ENCODE measurements at places on chromosomes 2 and 18. TPM values are rescaled to one million over a fixed set of nuclear protein-coding genes. Genes with fewer than 3 reads are reported as not detected.
A peak's percentile ranks its signal among the peaks of the same experiment; 100 is the strongest.

DNA sequence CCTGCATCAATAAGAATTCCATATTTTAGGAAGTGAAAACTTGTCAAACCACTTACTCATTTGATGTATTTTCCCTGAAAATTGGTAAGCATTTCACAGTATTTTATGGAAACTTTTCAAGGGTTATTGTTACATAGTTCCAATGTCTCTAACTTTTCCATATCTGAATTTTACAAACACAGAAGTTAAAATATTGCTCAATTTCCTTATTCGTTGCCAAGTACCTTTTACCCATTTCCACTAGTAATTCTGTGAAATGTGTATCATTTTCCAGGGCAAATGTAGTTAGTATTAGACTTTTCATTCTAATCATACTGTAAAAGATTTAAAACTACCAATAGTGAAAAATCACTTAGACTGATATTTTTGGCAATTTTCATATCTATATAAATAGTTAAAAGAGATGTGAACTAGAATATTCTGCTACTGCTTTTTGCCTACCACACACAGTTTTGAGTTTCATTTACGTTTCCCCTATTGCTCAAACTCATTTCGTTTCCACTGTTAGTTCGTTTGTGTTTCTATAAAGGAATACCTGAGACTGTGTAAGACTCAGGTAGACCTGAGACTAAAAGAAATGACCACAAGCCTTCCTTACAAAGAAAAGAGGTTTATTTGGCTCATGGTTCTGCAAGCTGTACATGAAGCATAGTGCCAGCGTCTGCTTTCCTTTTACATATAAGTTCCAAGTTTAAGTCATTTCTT, 86.3 kb downstream of the PMS1 start:
- DNase-seq: no peak

DNA sequence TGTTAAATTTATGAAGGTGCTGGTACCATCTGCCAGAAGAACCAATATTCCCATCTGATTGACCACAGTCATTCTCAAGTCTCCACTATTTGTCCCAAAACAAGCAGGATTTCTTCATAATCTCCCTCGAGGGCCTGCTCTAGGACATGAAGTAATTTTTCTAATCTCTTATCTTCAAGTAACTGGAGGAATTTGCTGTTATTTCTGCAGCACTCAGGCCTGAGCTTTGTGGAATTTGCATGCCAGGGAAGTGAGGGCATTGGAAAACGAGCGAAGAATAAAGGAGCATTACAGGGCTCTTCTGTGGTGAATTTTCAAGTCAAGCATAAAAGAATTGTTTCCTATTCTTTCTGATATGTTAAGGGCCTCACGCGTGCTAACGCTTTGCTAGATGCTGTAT, 161.2 kb upstream of the EPAS1 start:
- DNase-seq: no peak

Gene SLC4A5
- total RNA-seq: 2.1 TPM

Gene GALNT5
- total RNA-seq: 16.5 TPM

GRCh38 chr2:1450915-1451314, 37.7 kb downstream of the TPO start:
- no peak for DNase-seq

DNA sequence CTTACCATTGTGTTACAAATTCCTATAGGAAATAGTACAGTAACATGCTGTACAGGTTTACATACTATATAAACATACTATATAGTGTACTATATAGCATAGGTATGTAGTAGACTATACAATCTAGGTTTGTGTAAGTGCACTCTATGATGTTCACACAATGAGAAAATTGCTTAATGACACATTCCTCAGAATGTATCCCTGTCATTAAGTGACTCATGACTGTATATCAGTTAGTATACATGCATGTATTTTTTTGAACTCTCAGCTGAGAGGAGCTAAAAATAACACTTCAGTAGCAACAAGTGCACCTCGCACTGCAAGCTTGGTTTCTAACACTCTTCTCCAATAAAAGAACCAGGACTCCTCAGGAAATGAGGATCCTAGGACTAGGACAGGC, 19.5 kb upstream of the ASXL3 start:
- no peak for DNase-seq

Gene SKOR2
- total RNA-seq: not detected

Gene ACVR1
- total RNA-seq: 14.7 TPM

- no peak for DNase-seq
These were observed 69.2 kb upstream of the DYNAP start for GRCh38 chr18:54521846-54522245.

- DNase-seq: no peak
These were observed 1211.9 kb upstream of the NXPH2 start for GRCh38 chr2:139992078-139992477.

GRCh38 chr2:149383340-149383739, 53.0 kb downstream of the LYPD6 start:
- no peak for DNase-seq

DNA sequence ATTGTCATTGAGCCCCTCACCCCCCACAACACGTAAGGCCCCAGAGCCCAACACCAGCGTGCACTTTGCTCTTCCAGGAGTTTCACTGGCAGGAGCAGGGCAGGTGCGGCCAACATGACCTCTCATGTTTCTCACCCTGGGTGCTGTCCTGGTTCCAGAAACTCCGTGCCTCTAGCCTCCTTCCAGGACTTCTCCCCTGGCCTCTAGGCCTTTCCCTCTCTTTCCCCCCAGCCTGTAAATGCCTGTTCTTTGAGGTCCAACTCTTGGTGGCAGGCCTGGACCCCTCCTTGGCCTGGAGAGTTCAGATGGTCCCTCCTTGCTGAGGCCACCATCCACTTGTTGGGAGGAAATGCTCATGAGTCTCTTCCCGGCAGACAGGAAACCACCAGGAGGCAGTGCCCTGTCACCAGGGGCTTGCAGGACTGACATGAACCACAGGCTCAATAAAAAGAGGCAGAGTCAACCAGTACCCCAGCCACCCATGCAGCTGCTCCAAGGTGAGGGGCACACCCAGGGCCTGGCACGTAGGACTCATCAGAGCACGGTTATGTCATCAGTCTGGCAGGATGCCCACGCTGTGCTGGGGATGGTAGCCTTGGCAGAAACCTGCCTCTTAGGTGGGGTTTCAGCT, 1.5 kb downstream of the MALL start:
- DNase-seq: peak; percentile 89

- DNase-seq: no peak
These were observed 97.7 kb downstream of the SOCS6 start for GRCh38 chr18:70386582-70386981.

GRCh38 chr18:23226391-23226790, 91.1 kb downstream of the CABLES1 start:
- DNase-seq: no peak

Gene SCN7A
- 7.5 TPM for total RNA-seq

Gene GTF2A1L
- not detected for total RNA-seq
